ENCODE measurements at places on chromosomes 11 and 22. TPM values are rescaled to one million over a fixed set of nuclear protein-coding genes. Genes with fewer than 3 reads are reported as not detected.

The SOX10 gene
- total RNA-seq, result 22.5 TPM

DNA sequence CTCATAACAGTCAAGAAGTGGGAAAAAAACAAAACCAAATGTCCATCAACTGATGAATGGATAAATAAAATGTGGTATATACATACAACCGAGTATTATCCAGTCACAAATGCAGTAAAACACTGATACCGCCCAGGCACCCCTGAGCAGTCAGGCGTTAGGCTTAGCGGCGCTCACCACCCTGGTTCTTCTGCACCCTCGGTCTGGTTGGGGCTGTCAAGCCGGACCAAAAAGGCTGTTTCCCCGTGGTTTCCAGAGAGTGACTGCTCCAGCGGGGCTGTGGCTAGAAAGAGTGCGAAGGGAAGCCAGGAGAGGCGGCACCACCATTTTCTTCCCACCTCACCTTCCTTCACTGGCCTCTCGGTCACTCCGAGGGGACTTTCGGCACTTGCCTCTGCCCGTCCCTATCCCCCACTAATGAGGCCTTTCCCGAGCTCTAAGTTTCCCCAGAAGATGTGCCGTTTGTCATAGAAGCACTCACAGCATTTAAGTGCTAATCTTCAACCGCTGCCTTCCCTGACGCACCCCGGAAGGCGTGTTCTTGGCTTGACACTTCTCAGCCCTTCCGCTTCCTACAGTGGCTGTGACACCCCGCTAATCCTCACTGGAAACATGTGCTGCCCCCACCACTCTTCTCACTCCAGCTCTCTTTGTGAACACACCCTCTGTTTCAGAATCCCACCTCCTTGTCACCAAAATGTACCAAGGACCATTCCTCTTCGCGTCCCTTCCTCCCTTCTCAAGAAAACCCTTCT lies 42.4 kb downstream of the FCHSD2 start:
- no peak for DNase-seq

The IGSF9B gene
- total RNA-seq, result 6.6 TPM

- peak; percentile 58 for DNase-seq
These were observed 80.7 kb downstream of the MORC2 start for GRCh38 chr22:30887861-30888260.

GRCh38 chr22:19291218-19291579 lies 320 bp downstream of the CLTCL1 start:
- DNase-seq, result peak; percentile 80

DNA sequence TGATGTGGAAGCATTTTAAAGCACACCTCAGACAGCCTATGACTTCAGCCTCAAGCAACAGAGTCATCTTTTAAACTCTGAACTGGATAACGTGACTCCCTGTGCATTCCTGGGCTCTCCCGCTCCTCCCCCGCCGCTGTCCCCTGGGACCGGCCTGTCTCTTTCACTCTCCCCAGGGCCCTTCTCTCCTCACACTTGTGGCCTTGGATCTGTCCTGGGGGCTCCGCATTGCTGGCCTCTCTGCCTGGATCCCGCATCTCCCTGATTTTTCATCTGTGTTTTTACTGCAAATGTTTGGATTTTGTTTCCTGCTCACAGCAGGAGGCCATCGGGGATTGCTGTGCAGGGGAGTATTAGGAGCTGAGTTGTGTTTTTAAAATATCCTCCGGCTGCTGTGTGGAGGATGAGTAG lies 15.4 kb downstream of the C11orf24 start:
- DNase-seq, result no peak

GRCh38 chr22:19212302-19212870 lies 33.9 kb upstream of the SLC25A1 start:
- DNase-seq, result peak; percentile 21

The ANO9 gene
- total RNA-seq, result 81.9 TPM

The LRRN4CL gene
- total RNA-seq, result 5.4 TPM

The LRRC10B gene
- 2.1 TPM for total RNA-seq

The ARHGAP20 gene
- total RNA-seq, result 1.2 TPM

DNA sequence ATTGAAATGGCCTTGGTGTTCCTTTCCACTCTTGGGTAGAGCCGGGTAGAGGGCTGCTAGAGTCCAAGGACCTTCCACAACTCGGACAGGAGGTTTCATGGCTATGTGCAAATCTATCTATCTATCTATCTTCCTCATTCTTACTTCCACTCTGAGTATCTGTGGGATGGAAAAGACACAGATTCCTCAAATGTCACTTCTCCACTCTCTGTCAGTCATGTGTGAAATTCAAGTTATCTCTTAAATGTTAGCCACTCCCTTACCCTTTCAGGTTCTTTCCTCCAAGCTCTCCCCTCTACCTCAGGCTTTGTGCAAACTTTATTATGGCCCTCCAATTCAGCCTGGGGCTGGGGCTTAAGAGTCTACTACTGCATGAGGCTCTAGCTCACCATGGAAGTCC lies 84.3 kb downstream of the GDPD4 start:
- no peak for DNase-seq

- DNase-seq, result peak; percentile 70
These were observed 450 bp downstream of the CBX6 start for GRCh38 chr22:38871360-38872171.

- no peak for DNase-seq
These were observed 26.7 kb downstream of the CARS1 start for GRCh38 chr11:3030289-3031070.

DNA sequence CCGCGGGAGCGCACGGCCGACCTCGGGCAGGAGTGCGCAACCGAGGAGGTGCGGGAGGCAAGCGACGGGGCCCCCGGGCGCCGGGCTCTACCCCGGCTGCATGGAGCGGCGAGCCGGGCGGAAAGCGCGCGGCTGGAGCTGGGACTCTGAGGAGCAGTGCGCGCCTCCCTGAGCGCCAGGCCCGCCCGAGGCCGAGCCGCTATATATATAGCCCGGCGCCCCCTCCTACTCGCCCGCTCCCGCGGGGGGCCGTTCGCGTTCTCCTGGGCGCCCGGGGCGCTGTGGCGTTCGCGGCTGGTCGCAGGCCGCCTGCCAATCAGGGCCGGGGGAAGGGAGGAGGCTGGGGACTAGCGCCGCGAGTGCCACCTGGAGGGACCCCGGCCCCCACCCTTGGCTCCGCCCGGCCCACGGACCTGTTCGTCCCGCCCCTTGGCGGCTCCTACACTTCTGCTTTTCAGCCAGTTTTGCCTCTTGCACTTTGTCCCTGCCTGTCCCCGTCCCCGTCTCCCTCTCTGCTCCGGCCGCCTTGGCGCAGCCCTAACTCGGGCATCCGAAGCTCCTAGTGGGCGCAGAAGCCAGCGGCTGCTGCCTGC lies at the start of gene FGF4:
FGF4 (minus strand) TSS at position 179 of the 593 bp plus-strand sequence. CDS start 257 bp downstream, outside the sequence.
- DNase-seq, result no peak

The KRTAP5-10 gene
- 3.9 TPM for total RNA-seq

The OR5D18 gene
- not detected for total RNA-seq

- no peak for DNase-seq
These were observed 203.7 kb downstream of the ARHGAP42 start for GRCh38 chr11:100890789-100891188.

The GGTLC3 gene
- total RNA-seq, result not detected

The NOX4 gene
- 0.91 TPM for total RNA-seq

GRCh38 chr11:65868076-65868667 lies 4.4 kb downstream of the EFEMP2 start:
- DNase-seq, result no peak

Measured in suprapubic skin (tissue), 4 donors.